ENCODE measurements at places on chromosomes 12 and 14. TPM values are rescaled to one million over a fixed set of nuclear protein-coding genes. Genes with fewer than 3 reads are reported as not detected.

Gene FAR2
- 13.5 TPM for total RNA-seq

Gene CPM
- total RNA-seq, result 5.3 TPM

Gene OVCH1
- total RNA-seq, result not detected

Gene JAG2
- total RNA-seq, result 57.1 TPM

Gene METAP2
- total RNA-seq, result 85.5 TPM

Gene TMEM253
- not detected for total RNA-seq

Gene TMEM229B
- not detected for total RNA-seq

Gene CEP170B
- total RNA-seq, result 33.2 TPM

DNA sequence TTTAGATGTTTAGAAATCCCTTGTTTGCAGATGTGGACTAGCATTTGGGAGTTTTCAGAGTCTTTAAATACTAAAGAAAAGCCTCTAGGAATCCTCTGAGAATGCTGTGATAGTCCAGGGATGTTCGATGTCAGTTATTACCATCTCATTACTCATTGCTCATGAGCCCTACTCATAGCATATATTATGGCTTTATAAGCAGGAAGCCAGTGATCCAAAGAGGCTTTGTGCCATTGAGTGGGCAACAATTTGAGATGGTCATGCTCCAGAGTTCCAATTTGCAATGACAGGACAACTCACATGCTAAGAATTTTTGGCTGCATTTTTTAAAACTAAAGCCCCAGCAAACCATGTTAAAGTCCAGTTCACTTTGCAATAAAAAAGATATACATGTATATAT is 163.0 kb downstream of the OTOGL start:
- DNase-seq, result peak; percentile 23
- no peaks in the 10 kb centered on the region for H3K36me3 ChIP-seq
- no peaks in the 10 kb centered on the region for H3K4me1 ChIP-seq

DNA sequence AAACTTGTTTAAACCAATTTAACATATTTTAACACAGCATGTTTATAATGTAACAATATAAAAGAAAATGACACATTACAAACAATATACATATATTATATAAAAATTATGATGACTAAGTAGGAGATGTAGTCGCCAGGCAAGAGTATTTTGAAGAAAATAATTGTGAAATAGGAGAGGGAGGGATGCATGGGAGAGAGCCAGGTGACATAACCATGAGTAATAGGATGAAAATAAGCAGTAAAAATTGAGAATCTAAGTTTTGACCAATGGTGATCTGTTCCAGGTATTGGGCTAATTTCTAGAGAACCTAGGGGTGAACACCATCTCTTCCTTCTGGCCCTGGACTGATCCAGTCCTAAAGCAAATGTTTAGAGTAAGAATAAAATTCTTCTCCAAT is 315.2 kb upstream of the G2E3 start:
- peaks cover 20% of the 10 kb centered on the region for H3K4me1 ChIP-seq
- no peaks in the 10 kb centered on the region for H3K36me3 ChIP-seq
- peak overlapping the region; percentile 44 for H3K27ac ChIP-seq
- no peaks in the 10 kb centered on the region for H3K27me3 ChIP-seq

GRCh38 chr12:104669089-104669721 is 212.5 kb downstream of the CHST11 start:
- no peaks in the 10 kb centered on the region for H3K36me3 ChIP-seq
- DNase-seq, result peak; percentile 36
- no peak overlapping the region for H3K27ac ChIP-seq
- peaks cover 57% of the 10 kb centered on the region for H3K4me1 ChIP-seq

DNA sequence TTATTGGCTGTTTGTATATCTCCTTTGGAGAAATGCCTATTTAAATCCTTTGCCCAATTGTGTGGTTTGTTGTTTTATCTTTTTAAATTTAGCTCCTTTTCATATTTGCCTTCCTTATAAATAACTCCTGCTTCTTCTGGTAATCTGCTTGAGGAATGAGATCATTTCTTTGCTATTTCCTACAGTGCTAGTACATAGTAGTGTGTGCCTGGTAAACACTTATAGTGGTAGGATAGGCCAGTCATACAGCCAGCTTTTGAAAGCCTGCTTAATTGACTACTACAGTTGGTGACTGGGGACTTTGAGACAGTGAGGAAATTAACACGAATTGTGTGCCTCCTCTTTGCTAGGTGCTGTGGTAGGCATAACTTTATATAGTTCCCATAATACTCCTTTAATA is 68.7 kb downstream of the BORCS5 start:
- H3K27me3 ChIP-seq, result no peaks in the 10 kb centered on the region
- DNase-seq, result no peak
- peaks cover 20% of the 10 kb centered on the region for H3K4me1 ChIP-seq
- no peak overlapping the region for H3K4me3 ChIP-seq
- no peak overlapping the region for H3K27ac ChIP-seq
- peaks cover 5% of the 10 kb centered on the region for H3K36me3 ChIP-seq

GRCh38 chr12:98838231-98838647 is 193.1 kb downstream of the APAF1 start:
- H3K27ac ChIP-seq, result no peak overlapping the region
- no peaks in the 10 kb centered on the region for H3K4me1 ChIP-seq
- no peak for DNase-seq
- H3K27me3 ChIP-seq, result peaks cover 53% of the 10 kb centered on the region

DNA sequence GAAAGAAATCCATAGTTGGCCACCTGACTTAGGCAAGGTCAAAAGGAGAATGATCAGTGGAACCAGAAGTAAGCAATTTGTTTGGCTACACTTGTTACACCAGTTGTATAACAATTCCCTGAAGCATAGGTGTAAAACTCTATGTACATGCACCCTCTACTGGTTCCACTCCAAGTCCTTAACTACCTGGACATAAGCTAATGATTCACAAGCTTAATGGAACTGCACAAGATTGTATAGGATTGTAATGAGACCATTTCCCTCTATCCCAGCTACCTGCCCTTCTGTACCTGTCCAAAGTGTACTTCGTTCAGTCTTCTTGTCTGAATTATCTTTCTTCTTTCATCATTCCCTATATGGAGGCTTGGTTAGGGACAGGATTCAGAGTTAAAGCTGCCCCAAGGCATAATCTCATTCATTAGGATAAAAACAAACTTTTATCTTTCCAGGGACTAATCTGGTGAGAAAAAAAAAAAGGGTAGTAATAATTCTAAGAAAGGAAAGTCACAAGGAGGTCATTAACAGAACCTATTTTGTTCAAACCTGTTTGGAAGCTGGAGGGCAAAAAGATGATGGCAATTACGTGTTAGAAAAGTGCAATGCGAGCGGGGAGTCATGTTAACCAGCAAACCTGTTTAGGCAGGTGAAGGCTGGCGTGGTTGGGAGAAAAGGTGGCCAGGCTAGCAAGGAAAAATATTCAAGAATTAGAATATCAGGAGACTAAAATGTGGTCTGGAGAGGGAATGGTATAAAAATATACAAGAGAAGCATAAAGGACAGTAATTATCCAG is 2.8 kb upstream of the TMEM52B start:
- DNase-seq, result no peak
- H3K36me3 ChIP-seq, result no peaks in the 10 kb centered on the region
- no peak overlapping the region for H3K27ac ChIP-seq
- no peaks in the 10 kb centered on the region for H3K27me3 ChIP-seq
- H3K4me3 ChIP-seq, result no peak overlapping the region
- H3K4me1 ChIP-seq, result peaks cover 20% of the 10 kb centered on the region

- no peaks in the 10 kb centered on the region for H3K27me3 ChIP-seq
- peak; percentile 58 for DNase-seq
- H3K27ac ChIP-seq, result peak overlapping the region; percentile 27
- H3K4me1 ChIP-seq, result peaks cover 20% of the 10 kb centered on the region
These were observed 4.5 kb upstream of the ARF3 start for GRCh38 chr12:48961801-48962200.

DNA sequence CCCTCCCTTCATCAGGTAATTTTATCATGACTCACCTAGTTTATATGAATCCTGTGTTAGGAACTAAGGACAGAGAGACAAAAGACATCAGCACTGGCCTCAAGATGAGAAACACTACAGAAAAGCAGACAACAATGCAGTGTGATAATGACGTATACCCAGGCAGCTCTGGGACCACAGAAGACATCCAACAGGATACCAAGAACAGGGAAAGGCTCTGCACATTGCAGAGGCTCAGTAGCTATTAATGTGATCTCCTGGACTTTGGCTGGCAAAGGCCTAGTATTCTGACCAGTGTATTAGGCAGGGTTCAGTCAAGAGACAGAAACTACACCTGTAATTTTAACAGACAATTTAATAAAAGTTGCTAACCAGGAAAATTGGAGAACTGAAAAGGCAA is 39.7 kb downstream of the CDK17 start:
- H3K4me1 ChIP-seq, result peaks cover 9% of the 10 kb centered on the region
- H3K27me3 ChIP-seq, result no peaks in the 10 kb centered on the region
- no peak for DNase-seq

DNA sequence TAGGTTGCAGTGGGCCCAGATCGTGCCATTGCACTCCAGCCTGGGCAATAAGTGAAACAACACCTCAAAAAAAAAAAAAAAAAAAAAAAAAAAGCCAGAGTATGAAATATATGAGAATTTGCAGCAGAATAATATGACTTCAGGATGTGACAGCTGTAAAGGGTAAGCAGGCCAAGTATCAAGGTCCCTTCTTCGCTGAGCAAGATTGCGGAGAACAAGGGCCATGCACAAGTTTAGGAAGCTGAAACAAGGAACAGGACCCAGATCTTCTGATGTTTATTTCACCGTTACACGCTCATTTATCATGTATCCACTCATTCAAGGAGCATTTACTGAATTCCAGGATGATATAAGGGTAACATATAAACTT is 659 bp upstream of the FOXJ2 start:
- peak overlapping the region; percentile 88 for H3K4me3 ChIP-seq
- peaks cover 24% of the 10 kb centered on the region for H3K4me1 ChIP-seq
- DNase-seq, result no peak
- no peak overlapping the region for H3K27ac ChIP-seq

- H3K4me3 ChIP-seq, result no peak overlapping the region
- H3K36me3 ChIP-seq, result no peaks in the 10 kb centered on the region
- DNase-seq, result no peak
- no peak overlapping the region for H3K27ac ChIP-seq
These were observed 9.5 kb upstream of the NR4A1 start for GRCh38 chr12:52041695-52042123.

GRCh38 chr14:22814941-22815713 is at the start of gene SLC7A7:
Gene SLC7A7 (minus strand): TSS chr14:22815435. CDS start chr14:22813398, 2,037 bp downstream.
- H3K4me1 ChIP-seq, result peaks cover 13% of the 10 kb centered on the region
- no peak within 1 kb of the TSS for H3K4me3 ChIP-seq
- no peaks in the 10 kb centered on the region for H3K36me3 ChIP-seq
- no peak for DNase-seq
- no peaks in the 10 kb centered on the region for H3K27me3 ChIP-seq
- H3K27ac ChIP-seq, result no peak within 1 kb of the TSS

- peak overlapping the region; percentile 14 for H3K4me3 ChIP-seq
- peaks cover 33% of the 10 kb centered on the region for H3K4me1 ChIP-seq
- no peaks in the 10 kb centered on the region for H3K27me3 ChIP-seq
- peak overlapping the region; percentile 89 for H3K27ac ChIP-seq
- peak; percentile 95 for DNase-seq
These were observed 210.8 kb downstream of the PCNX1 start for GRCh38 chr14:71117839-71118743.

- H3K27ac ChIP-seq, result no peak overlapping the region
- no peak overlapping the region for H3K4me3 ChIP-seq
- H3K4me1 ChIP-seq, result no peaks in the 10 kb centered on the region
- no peaks in the 10 kb centered on the region for H3K36me3 ChIP-seq
- no peaks in the 10 kb centered on the region for H3K27me3 ChIP-seq
These were observed 47.1 kb upstream of the ATXN7L3B start for GRCh38 chr12:74490390-74491064.

- DNase-seq, result no peak
- H3K4me1 ChIP-seq, result 0 out of 2 replicates have a peak, but pooled peaks cover 3% of the 10 kb centered on the region
- no peaks in the 10 kb centered on the region for H3K36me3 ChIP-seq
- no peak overlapping the region for H3K27ac ChIP-seq
- H3K27me3 ChIP-seq, result peaks cover 53% of the 10 kb centered on the region
These were observed 81.0 kb downstream of the NOC4L start for GRCh38 chr12:132225214-132225613.

GRCh38 chr12:77120156-77121085 is 55.1 kb upstream of the E2F7 start:
- peak; percentile 92 for DNase-seq
- H3K27ac ChIP-seq, result peak overlapping the region; percentile 94
- peak overlapping the region; percentile 17 for H3K4me3 ChIP-seq
- H3K36me3 ChIP-seq, result no peaks in the 10 kb centered on the region
- peaks cover 50% of the 10 kb centered on the region for H3K4me1 ChIP-seq

DNA sequence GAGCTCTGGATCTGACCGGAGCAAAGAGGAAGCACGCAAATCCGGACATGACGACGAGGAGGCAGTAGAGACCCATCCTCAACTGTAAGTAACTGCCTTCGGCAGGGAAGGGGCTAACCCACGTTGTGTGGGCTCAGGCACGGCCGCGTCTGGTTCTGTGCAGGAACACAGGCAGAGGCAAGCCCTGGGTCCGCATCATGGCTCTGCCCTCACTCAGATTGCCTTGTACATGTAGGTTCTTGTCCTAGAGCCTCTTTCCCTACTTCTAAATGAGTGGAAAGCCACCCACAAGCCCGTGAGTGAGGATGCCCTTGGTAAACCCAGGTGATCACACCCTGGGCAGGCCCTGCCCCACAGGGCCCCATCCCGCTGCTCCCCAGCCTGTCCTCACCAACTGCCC is 8.9 kb upstream of the RPLP0 start:
- H3K4me1 ChIP-seq, result no peaks in the 10 kb centered on the region
- no peaks in the 10 kb centered on the region for H3K27me3 ChIP-seq
- no peak overlapping the region for H3K4me3 ChIP-seq
- H3K36me3 ChIP-seq, result peaks cover 44% of the 10 kb centered on the region
- no peak overlapping the region for H3K27ac ChIP-seq

DNA sequence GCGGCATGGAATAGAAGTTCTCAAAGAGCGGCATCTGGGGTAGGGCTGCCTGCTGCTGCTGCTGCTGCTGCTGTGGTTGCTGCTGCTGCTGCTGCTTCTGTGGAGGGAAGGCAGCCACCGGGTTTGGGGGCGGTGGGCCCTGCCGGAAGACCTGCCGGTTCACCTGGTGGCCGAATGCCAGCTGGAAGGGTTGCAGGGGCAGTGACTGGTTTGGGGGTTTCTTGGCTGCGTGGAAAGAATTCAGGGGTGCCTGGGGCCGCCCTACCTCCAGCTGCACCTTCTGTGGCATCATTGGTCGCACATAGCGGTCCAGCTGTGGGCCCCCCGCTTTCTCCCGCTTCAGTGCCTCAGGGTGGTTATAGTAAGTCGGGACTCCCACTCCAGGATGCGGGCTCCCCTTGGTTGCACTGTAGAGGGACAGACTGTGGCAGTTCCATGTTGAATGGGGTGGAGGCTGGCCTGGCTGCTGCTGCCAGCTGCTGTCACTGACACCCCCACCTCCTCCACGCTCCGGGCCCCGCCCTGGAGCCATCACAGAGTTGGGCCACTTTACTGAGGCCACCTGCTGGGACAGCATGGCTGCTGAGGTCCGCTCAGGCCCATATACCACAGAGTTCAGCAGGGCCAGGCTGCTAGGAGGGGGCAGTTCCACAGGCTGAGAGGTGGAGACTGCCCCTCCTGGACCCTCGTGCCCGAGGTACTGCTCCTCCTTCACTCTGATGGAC is 25.2 kb upstream of the PNMA1 start:
- peaks cover 47% of the 10 kb centered on the region for H3K4me1 ChIP-seq
- no peaks in the 10 kb centered on the region for H3K27me3 ChIP-seq
- H3K36me3 ChIP-seq, result peaks cover 28% of the 10 kb centered on the region

Data from PC-3 (cell line).